ENCODE measurements at places on chromosomes 3 and 15.

DNA sequence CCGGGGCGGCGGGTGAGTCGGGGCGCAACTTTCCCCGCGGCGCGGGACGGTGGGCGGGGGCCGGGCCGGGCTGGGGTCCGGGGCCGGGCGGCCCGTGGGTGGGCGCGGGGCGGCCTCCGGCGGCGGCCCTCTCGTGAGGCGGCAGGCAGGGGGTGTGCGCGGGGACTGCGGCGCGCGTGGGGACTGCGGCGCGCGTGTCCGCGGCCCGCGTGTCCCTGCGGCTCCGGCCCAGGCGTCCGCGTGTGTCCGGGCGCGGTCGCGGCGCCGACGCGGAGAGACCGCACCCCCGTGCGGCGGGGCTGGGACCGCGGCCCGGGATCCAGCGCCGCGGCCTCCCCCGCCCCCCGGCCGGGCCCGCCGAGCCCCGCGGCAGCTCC, 349 bp downstream of the PLXNA1 start:
- DNase-seq = no peak

- DNase-seq = no peak
Observed at GRCh38 chr3:50138266-50139200, 16.6 kb upstream of the SEMA3F start.

DNA sequence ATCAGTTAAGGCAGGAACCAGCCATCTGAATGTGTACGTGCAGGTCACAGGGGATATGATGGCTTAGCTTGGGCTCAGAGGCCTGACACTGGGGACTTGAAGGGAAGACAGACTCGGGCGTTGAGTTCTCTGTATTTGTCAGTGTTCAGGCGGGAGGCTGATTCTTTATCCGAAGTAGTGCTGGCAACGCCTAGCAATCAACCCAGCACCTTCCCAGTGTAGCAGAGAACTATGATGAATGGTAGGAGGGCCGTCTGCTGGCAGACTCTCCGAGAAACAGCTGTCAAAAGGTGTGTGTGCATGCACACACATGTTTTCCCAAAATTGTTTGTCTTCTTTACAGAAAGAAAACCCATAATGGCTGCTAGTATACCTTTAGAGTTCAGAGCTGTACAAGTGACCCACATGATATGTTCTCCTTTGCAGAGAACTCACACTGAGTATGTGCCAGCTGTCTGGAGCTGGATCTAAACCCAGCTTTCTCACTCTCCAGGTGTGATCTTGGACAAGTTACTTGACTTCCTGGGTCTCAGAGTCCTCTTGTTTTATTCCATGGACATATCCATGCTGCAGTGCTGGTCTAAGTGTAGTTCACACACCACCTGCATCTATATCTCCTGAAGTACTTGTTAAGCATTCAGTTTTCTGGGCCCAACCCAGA, 74.5 kb upstream of the LARS2 start:
- no peak for DNase-seq

- no peak for DNase-seq
Observed at GRCh38 chr3:20074226-20075063, 34.2 kb downstream of the KAT2B start.

DNA sequence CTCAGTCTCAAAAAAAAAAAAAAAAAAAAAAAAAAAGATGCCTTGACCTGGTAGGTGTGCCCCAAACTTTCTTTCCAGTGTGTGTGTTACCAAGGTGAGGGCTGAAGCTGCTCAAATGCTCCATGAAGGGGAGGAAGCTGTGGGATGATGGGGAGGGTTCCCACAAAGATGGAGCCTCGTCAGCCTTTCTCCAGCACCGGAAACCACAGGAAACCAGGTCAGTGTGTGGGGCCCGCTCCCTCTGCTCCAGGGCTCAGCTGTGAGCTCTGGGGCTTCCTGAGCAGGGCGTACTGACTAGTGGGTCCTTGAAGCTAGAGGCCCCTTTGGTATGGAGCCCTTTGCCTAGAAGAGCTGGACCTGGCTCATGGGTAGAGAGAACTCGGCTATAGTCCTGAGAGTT, 681 bp upstream of the IL17RE start:
- no peak for DNase-seq

- DNase-seq = no peak
Observed at GRCh38 chr3:18586076-18586475, 160.9 kb upstream of the SATB1 start.
